ENCODE measurements at places on chromosomes 1 and 21.
A peak's percentile ranks its signal among the peaks of the same experiment; 100 is the strongest.

DNA sequence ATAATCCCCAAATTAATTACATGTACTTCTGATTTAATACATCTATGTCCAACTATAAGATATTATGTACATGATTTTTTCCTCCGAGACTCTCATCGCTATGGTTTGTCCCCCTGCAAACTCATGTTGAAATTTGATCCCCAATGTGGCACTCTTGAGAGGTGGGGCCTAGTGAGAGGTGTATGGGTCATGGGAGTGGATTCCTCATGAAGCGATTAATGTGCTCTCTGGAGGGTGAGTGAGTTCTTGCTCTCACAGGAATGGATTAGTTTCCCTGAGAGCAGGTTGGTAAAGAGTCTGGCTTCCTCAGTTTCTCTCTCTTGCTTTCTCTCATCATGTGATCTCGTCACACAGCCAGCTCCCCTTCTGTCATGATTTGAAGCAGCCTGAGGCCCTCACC is 16.1 kb downstream of the HSF2BP start:
- peak; percentile 16 for DNase-seq

- no peak for DNase-seq
Observed at GRCh38 chr21:45996311-45997204, 15.0 kb downstream of the COL6A1 start.

GRCh38 chr1:233168384-233168783 is 127.1 kb downstream of the PCNX2 start:
- DNase-seq, result no peak

- no peak for DNase-seq
Observed at GRCh38 chr21:14862794-14863720, 201.7 kb downstream of the NRIP1 start.

DNA sequence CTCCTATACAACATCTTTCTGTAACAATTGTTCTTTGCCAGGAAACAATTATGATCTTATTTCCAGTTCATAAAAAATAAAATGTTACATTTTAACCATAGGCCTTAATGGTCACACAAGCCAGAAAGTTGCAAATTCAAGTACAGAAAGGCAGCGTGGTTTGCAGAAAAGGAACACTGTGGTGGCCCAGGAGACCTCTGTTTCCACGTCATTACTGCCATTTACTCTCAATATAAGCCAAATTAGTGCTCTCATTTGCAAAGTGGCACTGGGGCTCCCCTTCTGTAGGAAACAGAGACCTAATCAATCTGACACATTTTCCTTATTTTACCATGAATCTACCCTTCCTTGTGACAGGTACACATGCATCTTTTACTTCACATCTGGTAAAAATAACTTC is 79.3 kb upstream of the TLR5 start:
- DNase-seq, result no peak

DNA sequence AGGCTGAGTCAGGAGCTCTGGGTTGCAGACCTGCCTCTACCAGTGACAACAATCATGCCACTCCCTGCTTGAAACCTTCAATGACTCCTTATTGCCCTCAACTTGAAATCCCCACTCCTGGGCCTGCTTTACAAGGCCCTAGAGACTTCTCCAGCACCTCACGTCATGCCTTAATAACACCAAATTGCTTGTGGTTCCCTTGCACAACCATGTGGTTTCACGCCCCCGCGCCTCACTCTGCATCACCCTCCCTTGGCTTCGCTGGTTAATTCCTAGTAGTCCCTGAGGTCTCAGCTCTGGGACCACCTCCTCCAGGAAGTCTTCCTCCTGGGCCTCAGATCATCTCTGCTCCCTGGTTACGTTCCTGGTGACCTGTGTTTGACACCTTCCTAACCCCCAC is 33.0 kb downstream of the EPHA2 start:
- DNase-seq, result peak; percentile 59

- no peak for DNase-seq
Observed at GRCh38 chr1:113124366-113124765, 51.4 kb downstream of the LRIG2 start.

GRCh38 chr1:175563236-175563895 is 180.0 kb downstream of the TNR start:
- DNase-seq, result no peak

GRCh38 chr1:84674705-84675104 is 15.6 kb downstream of the SSX2IP start:
- no peak for DNase-seq

- DNase-seq, result no peak
Observed at GRCh38 chr1:94339206-94339927, 78.8 kb upstream of the ABCD3 start.

- DNase-seq, result no peak
Observed at GRCh38 chr1:72271555-72272085, 10.7 kb downstream of the NEGR1 start.

GRCh38 chr21:43027846-43028731 is 47.5 kb downstream of the CBS start:
- DNase-seq, result no peak

DNA sequence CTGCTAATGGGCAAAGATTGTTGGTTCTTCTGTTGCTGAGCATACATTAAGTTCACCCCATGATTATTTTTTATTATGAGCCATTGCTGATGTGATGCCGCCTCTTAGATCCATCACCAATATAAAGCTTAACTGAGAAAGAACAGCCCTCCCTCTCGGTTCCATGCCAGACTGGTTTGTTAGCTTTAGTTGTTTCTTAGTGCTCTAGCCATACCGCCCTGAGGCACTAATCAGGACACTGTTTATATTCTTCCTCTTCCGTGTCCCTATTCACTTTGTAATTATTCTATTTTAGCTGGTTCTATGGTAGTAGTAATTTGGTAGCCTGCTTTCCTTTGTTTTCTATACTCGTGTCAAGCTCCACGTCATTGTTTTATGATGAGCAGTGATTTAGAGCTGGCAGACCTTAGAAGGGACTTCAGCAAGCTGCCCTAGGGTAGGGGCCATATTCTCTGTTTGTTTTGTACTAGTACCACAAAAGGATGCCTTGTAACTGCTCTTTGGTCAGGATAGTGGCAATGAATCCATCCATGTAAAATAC is 27.3 kb upstream of the PDPN start:
- DNase-seq, result no peak

- DNase-seq, result no peak
Observed at GRCh38 chr1:228833911-228834688, 98.8 kb downstream of the RHOU start.

DNA sequence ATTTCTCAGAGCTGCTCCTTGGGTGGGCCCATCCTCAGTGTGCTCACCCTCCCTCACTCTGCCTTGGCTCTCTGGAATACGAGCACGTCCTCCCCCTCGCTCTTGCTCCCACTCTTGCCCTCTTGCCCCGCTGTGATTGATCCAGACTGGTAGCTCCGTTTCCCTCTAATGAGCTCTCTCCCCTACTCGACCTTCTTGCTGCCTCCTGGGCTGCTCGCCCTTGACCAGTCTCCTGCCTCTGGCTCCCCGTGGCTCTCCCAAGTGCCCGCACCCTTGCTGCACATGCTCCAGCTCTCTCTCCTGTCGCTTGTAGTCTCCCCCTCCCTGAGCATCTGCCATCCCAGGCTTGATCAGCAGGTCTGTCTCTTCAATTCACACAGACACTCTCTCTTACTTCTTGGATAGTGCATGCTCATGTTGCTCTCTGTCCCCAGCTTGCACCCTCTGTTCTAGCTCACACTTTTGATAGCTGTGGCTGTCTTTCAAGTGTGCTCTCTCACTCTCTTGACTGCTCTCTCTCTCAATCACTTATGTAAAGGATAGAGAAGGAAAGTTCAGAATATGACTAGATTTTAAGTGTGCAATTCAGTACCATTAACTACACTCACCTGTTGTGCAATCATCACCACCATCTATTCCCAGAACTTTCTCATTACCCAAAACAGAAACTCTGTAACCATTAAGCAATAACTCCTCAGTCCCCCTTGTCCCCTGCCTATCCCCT is 51.1 kb downstream of the PHC2 start:
- DNase-seq, result no peak

DNA sequence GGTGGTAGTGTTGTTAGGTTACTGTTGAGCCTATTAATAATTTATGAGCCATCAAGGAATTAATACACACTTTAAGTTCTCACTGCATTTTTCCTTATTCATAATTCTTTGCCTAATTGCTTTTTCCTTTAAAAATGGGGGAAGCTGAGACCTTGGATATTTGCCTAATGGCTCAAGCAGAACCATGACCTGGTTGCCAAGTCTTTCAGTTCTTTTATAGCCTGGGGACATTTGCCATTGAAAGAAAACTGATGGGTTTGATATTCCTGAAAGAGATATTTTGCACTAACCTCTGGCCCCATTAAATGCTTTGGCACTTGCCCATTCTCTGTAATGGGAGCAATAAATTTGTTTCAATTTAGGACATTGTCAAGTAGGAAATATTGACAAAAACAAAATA is 18.5 kb upstream of the LRRC53 start:
- no peak for DNase-seq

GRCh38 chr1:24828183-24828886 is 83.1 kb downstream of the CLIC4 start:
- no peak for DNase-seq

DNA sequence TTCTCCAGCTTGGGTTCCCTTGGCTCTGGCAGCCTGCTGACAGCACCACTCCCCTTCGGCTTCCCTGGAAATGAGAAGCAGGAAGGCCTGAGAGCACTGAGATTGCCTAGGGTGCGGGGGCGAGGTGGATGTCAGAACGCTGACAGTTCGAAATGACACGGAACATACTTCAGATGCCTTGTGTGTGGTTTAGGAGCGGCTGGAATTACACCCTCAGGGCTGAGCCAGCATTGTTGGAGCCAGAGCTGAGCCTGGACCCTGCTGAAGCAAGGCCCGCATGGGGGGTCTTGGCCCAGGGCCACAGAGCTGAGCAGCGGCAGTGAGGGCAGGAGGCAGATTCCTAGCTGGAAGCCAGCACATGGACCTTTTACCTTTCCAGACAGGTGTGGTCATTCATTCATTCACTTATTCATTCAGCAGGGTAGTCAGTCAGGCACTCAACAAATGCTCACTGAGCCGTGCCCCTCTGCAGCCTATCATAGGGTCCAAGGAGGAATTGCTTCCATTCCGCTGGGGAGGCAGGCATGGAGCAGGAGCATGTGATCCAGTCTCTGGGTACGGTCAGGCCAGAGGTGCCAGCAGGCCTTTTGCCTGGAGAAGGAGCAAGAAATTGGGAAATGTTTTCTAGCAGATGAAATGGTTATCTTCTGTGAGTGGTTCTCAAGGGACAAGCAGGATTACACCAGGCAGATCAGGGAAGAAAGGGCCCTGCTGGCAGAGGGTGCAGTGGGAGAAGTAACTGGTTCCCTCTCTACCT is 6.6 kb upstream of the FOXE3 start:
- no peak for DNase-seq

GRCh38 chr1:81197591-81197990 is 603.1 kb upstream of the ADGRL2 start:
- DNase-seq, result no peak

DNA sequence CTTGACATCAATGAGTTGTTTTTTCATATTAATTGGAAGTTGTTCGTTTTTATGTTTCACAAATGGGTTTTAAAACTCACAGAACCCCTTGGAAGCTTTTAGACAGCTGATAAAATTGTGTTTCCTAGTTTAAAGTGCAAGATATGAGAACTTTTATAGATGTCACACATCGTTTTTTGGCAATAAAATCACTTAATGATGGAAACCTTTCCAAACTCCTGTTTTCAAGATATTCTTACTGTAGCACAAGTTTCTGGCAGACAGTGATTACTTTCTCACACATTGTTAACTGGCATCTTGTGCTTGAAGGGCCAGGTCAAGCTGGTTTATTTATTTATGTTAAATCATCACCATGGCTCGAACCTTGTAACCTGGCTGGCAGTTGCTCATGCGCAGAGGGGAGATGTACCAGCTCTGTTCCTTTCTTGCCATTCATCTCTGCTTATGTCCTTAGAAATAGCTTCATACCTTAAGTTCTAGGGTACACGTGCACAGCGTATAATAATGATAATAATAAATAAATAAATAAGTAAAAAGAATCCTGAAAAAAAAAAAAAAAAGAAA is 10.2 kb upstream of the RCAN1 start:
- no peak for DNase-seq

- no peak for DNase-seq
Observed at GRCh38 chr21:22311741-22312462, 1313.7 kb downstream of the NCAM2 start.

GRCh38 chr1:42937141-42937696 is 21.4 kb downstream of the SLC2A1 start:
- no peak for DNase-seq

- DNase-seq, result no peak
Observed at GRCh38 chr21:36247316-36248010, 72.5 kb upstream of the MORC3 start.

GRCh38 chr1:161153176-161153575 is 602 bp upstream of the UFC1 start:
- no peak for DNase-seq

DNA sequence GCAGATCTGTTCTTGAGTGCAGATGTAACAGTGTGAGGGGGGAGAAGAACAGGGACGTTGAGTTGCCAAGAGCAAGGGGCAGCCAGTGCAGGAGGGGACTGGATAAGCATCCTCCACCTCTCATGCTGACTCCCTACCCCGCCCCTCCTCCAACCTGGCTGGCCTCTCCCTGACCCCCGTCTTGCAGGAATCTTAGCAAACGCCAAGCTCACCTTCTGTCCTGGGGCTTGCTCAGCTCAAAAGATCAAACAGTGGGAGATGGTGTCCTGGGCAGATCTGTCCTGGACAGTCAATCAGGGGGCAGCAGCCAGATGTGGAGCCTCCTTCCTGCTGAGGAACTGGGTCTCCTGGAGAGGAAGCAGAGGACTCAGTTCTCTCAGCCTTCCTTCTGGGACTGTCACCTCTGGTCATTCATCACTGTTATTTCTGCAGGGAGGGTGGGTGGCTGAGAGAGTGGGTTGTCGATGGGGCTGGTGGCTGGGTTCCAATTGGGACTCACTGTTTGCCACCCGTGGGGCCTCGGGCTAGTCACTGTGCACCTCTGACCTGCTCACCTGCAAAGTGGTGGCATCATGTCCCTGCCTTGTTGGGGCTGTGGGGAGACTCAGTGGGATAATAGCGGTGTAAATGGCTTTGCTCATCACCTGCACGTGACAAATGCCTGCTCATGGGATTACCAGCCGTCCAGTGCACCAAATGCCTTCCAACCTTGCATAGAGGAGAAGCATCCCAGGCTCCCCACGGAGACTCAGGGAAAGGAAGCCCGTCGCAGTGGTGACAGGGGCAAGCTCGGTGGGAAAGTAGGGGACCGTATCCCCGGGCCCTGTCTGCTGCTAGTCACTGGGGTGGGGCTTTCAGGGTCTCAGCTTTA is 154.4 kb downstream of the PTPRU start:
- DNase-seq, result no peak

- DNase-seq, result no peak
Observed at GRCh38 chr21:41011951-41012366, 156.0 kb upstream of the BACE2 start.

- DNase-seq, result no peak
Observed at GRCh38 chr21:16834791-16835190, 678.1 kb upstream of the CXADR start.

GRCh38 chr1:88462488-88463261 is 221.4 kb upstream of the PKN2 start:
- no peak for DNase-seq

- DNase-seq, result no peak
Observed at GRCh38 chr21:45074818-45075595, 627 bp downstream of the ADARB1 start.

Measured in NCI-H187 treated with DMSO at 0.1 percent for 48 hours (cell line).